ENCODE measurements at places on chromosomes 5 and 9.

GRCh38 chr9:134538856-134539566, 102.6 kb upstream of the COL5A1 start:
- no peak for DNase-seq

- no peak for DNase-seq
Measured at GRCh38 chr5:5146530-5147160, 6.5 kb downstream of the ADAMTS16 start.

DNA sequence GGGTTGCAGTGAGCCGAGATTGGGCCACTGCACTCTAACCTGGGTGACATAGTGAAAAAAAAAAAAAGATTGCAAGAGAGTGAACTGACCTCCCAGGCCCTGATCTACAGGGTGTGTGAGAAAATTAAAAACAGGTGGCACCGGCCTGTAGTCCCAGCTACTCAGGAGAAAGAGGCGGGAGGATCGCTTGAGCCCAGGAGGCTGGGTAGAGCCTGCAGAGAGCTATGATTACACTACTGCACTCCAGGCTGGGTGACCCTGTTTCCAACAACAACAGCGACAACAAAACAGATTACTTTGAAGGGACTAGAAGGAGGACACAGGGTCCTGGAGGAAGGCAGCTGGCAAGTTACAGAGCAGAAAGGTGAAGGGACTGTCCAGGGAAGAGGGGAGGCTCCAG, 42.2 kb upstream of the FABP6 start:
- no peak for DNase-seq

- DNase-seq: no peak
Measured at GRCh38 chr5:142432961-142433360, 108.1 kb upstream of the SPRY4 start.

- peak; percentile 76 for DNase-seq
Measured at GRCh38 chr9:1025131-1025530, 25.0 kb upstream of the DMRT2 start.

DNA sequence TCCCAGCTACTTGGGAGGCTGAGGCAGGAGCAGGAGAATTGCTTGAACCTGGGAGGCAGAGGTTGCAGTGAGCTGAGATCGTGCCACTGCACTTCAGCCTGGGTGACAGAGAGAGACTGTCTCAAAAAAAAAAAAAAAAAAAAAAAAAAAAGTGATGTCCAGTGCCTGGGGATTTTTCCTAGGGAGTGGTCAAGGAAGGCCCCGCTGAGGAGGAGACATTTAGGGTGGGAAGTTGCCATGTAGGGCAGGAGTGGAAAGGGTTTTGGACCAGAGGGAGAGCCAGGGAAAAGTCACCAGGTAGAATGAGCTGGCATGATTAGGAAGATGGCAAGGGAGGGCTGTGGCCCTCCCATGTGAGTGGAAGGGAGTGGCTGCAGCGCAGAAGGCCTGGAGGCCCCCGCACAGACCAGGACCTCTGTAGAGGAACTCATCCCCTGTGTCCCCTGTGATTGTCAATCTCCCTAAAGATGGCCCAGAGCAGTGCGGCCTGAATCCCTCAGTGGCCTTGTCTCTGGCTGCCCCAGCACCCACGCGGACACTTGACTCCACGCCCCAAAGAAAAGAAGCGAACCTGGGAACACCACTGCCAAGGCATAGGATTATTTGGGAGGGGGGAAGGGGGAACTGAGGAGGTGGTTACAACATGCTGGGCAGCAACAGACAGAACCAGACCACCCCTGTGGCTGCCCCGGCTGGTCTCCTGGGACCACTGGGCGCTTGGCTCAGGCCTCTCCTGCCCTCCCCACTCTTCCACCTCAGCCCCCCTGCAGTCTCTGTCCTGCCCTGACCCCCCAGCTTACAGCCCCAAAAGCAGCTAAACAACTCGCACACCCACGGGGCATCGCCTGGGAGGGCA, 2.6 kb upstream of the SQSTM1 start:
- DNase-seq: no peak

- DNase-seq: no peak
Measured at GRCh38 chr5:157535042-157535865, 40.3 kb downstream of the ADAM19 start.

- no peak for DNase-seq
Measured at GRCh38 chr5:17352223-17352622, 134.8 kb downstream of the BASP1 start.

DNA sequence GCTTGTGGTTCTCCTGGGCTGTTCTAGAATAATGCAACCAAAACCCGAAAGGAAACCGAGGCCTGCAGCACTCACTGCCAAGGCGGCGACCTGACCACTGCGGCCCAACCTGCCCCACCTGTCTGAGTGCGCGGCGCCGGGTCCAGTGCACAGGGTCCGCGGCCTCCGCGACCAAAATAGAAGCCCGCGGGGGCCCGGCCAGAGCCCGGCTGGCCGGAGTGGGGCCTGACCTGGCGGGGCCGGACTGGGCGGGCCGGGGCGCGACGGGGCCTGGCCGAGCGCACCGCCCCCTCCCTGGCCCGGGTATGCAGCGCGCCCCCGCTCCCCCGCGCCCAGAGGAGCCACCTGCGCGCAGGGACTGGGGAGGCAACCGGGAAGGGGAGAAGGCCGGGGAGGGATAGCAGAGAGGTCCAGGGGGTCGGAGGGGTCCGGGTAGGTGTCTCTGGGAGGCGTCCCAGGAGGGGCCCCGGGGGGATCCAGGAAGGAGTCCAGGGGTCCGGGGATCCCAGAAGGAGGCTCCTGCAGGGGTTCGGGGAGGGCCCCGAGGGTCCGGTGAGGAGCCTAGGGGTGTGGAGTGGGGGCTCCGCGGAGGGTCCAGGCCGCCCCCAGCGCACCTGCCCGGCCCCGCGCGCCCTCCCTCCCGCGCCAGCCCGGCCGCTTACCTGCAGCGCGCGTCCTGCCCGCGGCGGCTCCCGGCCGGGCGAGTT, 503 bp downstream of the SEMA4D start:
- no peak for DNase-seq

GRCh38 chr9:108844856-108845255, 10.9 kb downstream of the ACTL7B start:
- DNase-seq: peak; percentile 61

GRCh38 chr9:42388846-42389245, 205.4 kb downstream of the SPATA31A6 start:
- DNase-seq: no peak

DNA sequence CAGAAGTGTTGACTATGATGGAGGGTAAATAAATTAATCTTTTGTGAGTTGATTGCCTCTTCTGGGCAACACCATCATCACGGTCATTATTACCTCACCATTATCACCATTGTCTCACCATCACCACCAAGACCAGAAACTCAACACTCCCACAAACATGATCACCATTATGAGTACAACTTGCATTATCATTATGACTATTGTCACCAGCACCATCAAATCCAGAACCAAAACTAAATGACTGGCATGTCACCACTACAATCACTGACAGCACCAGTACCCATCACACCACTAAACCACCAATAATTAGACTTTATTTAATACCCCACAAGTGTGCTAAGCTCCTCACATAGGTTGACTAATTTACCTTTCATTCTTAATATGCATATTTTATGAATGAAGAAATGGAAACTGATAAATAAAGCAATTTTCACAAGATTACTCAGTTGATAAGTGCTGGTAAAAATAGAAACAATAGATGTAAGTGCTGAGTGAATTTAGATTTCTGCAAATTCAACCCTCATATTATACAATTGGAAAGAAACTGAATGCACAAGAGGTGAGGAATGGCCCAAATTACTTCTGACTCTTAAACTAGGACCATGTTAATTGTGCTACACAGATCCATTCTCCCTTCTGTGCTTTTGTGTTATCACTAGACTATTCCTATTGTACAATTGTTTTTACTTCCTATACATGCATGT, 517.8 kb upstream of the PAPPA start:
- no peak for DNase-seq

GRCh38 chr9:117825609-117826347, 121.6 kb downstream of the TLR4 start:
- DNase-seq: no peak

- no peak for DNase-seq
Measured at GRCh38 chr5:55582256-55582655, 47.5 kb upstream of the PLPP1 start.

- DNase-seq: no peak
Measured at GRCh38 chr5:158619083-158619788, 480.5 kb downstream of the EBF1 start.

- DNase-seq: no peak
Measured at GRCh38 chr9:124238546-124239140, 19.1 kb upstream of the NEK6 start.

DNA sequence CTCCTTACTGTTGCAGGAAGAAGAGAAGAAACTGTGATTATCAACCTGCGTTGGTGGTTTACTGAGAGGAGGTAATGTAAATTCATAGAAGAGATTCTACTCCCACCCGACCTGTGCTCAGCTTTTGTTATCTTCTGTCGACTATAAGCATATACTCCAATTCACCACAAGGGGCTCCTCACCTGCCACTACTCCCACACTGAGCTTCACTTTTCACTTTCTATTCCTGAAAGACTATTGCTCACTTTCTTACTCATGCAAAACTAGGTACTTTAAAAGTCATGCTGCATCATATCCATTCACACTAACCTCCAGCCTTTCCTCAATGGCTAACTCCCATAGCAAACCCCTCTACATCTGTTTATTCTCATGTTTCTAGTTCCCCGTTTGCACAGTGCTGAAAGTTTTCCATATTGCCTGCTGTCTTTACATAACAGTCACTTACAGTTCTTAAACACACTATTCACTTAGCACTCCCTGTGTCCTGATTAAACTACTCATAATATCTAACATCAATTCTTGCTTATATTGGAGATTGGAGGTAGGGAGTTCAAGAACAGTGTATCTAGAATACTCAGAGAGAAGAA, 1062.6 kb downstream of the NR2F1-AS1 start:
- DNase-seq: peak; percentile 79

DNA sequence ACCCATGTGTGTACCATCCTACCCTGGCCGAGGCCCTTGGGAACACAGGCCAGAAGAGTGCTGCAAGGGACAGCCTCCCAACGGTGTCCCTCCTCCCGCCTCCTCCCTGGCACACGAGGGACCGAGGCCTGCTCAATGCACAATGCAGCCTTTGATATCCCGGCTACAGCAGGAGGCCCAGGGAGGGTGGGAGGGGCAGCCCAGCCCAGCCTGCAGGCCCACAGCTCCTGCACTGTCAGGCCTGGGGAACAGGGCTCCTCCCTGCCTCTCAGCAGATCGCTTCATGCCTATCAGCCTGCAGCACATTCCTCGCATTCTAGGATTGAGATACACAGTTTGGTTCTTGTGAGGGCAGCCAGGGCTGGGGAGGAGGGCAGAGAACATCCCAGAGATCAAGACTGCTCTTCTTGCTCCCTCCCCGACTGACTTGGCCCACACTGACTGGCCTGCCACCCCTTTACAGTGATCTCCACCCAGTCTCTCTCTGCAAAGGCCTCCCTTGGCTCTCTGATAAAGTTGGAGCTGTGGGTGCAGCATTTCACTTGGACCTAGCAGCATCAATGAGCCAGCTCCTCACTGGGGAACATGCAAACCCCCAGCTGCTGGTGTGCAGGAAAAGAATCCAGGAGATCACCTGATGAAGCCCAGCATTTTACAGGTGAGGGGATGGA, at the start of gene SH3TC2:
TSS of gene SH3TC2 (minus strand) at position 46 of the 671 bp plus-strand sequence. CDS start at position 6, 40 bp downstream.
- peak; percentile 82 for DNase-seq

GRCh38 chr9:110142253-110142652, 65.7 kb downstream of the C9orf152 start:
- no peak for DNase-seq

- DNase-seq: no peak
Measured at GRCh38 chr9:136299541-136299940, 4.4 kb downstream of the CCDC187 start.

DNA sequence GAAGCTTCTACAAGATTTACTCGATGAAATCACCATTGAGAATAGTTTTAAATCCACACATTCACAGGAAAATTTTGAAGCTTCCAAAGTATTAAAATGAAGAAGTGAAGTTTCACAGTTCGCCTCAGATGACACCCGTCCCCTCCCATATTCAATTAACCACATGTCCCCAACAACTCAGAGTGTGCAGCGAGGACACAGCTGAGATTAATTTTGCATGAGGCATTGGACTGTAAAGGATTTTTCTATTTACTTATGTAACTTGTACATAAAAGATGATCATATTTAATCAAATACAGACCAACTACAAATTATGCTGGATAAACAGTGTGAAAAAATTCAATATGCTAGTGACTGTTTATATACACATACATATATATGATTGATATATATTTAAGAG, 84.7 kb upstream of the OLFM1 start:
- DNase-seq: no peak

DNA sequence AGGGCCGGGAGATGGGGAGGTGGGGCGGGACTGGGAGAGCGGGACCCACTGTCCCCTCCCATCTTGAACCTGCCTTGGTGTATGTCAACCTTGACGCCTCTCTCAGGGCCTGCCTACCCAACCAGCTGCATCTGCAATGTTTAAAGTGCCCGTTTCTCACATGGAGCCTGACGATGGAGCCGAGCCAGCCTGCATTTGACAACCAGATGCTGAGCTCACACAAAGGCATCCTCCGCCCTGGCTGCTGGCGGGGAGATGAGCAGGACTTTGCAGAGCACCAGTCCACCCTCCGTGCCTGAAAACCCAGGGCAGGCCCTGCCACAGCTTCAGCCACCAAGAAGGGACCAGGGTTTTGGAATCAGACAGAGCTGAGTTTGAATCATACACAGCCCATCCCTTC, 141.1 kb upstream of the SMIM23 start:
- DNase-seq: no peak

GRCh38 chr5:108201721-108202120, 180.2 kb downstream of the FBXL17 start:
- no peak for DNase-seq

GRCh38 chr5:89081360-89081759, 198.4 kb upstream of the MEF2C start:
- no peak for DNase-seq

- no peak for DNase-seq
Measured at GRCh38 chr5:26024774-26025173, 1013.6 kb downstream of the CDH9 start.

DNA sequence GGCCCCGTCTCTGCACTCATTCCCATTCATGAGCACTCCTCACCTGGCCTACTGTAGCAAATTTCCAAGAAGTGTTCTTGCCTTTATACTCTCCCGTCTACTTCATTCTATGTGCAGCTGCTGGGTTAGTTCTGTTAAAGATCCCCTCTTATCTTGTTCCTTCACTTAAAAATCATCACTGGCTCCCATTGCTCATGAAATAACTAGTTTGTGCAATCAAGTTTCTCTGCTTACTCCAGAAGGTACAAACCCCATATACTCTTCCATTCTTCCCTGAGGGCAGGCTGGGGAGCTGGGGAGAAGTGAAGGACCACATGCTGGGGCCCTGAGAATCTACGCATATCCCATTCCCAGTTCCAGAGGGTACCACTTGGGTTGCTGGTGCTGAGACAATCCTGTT, 84.4 kb upstream of the KLF9 start:
- DNase-seq: no peak

GRCh38 chr5:131679911-131680310, 44.9 kb upstream of the RAPGEF6 start:
- peak; percentile 11 for DNase-seq

- DNase-seq: no peak
Measured at GRCh38 chr9:129163753-129164152, 14.3 kb downstream of the IER5L start.

- peak; percentile 73 for DNase-seq
Measured at GRCh38 chr9:126781186-126782052, 23.4 kb upstream of the ZBTB43 start.
